Camera-type eye (tissue), 1 donor: ENCODE measurements at places on chromosomes 13 and 19. TPM values are rescaled to one million over a fixed set of nuclear protein-coding genes. Genes with fewer than 3 reads are reported as not detected.

THSD8 gene
- total RNA-seq = not detected

SPRED3 gene
- total RNA-seq = 0.38 TPM

MTRF1 gene
- 18.1 TPM for total RNA-seq

C1QTNF9 gene
- total RNA-seq = 0.38 TPM

SIGLEC8 gene
- not detected for total RNA-seq
